D341Med (cell line): ENCODE measurements at places on chromosomes 1 and 21.

- DNase-seq = no peak
Observed at GRCh38 chr1:221574529-221574928, 167.4 kb downstream of the DUSP10 start.

DNA sequence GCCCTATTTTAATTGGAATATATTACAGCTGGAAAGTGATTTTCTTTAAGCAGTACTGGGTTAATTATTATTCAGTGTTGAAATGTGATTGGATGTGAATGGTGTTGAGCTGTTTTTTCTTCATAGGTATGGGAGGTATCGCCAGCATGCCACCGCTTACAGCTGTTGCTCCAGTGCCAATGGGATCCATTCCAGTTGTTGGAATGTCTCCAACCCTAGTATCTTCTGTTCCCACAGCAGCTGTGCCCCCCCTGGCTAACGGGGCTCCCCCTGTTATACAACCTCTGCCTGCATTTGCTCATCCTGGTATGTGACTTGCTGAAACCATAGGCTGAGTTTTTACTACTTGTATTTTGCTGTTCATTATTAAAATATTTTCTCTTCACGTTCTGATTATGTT lies 107.7 kb downstream of the ITSN1 start:
- no peak for DNase-seq

DNA sequence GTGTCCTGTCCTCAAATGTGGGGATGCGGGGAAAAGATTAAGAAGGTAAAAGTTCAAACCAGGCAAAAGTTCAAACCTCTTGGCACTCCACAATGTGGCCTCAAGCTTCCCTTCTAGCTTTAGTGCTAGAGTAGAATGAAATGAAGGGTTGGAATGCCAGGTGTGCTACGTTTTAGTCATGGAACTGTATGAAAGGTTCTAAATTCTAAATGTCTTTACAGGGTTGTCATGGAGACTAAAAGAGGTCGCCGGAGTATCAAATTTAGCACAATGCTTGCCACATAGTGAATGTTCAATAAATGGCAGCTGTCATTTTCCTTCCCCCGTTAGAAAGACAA lies 57.2 kb upstream of the LRRC8D start:
- DNase-seq = no peak

GRCh38 chr1:206556047-206556749 lies 48.9 kb downstream of the RASSF5 start:
- DNase-seq = no peak

DNA sequence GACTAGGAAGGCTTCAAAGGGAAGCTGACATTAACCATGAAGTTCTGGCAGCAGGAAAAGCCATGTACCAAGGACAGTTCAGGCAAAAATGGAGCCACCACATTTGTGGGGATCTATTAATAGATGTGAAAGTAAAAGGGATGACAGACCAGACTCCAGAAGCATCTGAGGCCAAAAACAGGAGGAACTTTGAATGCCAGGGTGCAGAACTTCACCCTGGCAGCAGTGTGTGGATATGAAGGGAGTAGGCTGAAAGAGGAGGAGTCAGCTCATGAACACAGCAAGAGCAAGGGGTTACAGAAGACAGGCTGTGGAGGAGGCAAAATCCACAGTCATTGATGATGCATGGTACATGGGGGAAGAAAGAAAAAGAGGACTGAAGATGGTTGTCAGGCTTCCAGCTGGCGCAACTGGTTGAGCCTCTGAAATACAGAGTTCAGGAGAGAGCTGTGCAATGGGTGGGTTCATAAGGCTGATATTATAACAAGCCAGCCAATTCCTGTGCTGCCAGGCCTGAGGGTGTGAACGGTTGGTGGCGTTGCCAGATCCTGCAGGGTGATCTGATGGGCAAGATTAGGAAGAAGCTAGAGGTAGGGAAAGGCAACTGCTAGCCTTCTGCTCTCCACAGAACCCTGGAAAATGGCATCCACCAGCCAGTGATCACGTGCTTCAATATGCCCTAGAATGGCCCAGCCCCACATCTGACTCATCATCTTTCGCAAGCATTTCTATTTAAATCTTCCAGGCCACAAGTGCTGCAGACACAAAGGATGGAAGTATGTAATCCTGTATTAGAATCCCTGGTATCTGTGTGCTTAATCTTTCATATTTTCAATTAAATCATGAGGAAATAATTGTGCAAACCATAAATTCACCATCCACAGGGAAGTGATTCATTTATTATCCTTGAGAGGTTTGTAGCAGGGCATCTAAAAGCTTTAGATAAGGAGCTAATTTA lies 81.9 kb downstream of the SLC25A24 start:
- no peak for DNase-seq

- no peak for DNase-seq
Observed at GRCh38 chr1:236259043-236259442, 22.7 kb downstream of the ERO1B start.

DNA sequence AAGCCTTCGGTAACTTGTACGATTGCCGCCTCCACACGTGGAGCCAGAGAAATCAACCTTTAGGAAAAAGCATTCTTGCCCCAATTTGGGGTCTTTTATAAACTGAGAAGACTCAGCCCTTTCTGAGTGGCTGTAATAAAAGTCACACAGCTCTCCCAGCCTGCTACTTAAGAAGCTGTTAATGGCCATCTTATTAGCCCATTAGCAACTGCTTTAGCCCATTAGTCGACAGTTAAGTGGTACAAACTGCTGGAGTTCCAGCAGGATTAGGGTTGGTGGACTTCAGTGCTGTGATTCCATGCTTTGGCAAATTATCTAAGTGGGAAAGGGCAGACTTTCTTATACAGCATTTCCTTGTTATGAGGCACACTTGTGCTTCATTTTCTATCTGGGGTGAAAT lies 461.3 kb downstream of the RPS6KC1 start:
- no peak for DNase-seq

GRCh38 chr1:162732566-162733335 lies 57.8 kb upstream of the HSD17B7 start:
- no peak for DNase-seq

DNA sequence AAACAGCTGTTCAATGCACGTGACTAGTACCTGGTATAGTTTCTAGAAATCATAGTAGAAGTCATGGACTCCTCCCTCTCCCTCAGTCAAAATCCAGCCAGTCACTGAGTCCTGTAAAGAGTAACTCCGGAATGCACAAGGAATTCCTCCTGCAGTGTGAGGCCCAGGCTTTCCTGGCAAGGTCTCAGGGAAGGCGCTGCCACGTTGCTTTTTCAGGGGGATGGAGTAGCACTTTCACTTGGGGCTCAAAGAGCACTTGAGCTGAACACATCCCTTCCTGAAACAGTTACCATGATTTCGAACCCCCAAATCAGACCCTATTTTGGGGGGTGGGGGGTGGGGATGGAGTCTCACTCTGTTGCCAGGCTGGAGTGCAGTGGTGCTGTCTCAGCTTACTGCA lies 26.4 kb upstream of the LRRC8D start:
- DNase-seq = no peak

GRCh38 chr1:188444526-188444925 lies 1615.8 kb downstream of the PLA2G4A start:
- no peak for DNase-seq

DNA sequence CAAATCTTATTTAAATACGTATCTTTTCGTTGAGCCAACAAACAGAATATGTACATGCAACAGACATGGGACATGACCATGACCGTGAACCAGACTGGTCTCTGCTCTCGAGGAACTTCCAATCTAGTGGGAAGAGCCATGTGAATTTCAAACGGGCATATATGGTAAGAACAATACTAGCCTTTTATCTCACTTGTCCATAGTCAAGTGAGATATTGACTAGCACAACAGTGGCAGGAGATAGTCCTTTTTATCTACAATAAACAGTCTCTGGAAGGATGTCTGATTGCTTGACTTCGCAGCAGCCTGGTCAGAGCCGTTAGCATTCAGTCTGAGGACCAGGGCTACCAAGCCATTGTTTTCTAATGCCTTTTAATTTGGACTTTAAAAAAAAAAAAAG lies 12.6 kb upstream of the PLA2G2C start:
- DNase-seq = no peak

DNA sequence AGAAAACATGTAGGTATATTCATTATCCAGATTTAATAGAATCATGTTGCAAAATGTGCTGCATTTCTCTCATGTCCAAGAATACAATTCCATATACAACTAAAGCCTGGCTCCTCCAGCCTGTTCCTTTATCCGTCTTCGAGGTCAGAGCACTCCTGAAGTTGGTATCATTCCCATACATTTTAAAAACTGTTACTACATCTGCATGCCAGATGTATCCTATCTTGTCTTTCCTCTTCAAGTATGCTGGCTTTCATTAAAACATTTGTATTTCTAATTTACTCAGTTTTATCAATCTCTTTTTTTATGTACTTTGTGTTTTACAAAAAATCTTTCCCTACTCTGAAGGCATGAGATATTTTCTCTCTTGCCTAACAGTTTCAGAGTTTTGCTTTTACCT lies 536.6 kb upstream of the USP24 start:
- no peak for DNase-seq

DNA sequence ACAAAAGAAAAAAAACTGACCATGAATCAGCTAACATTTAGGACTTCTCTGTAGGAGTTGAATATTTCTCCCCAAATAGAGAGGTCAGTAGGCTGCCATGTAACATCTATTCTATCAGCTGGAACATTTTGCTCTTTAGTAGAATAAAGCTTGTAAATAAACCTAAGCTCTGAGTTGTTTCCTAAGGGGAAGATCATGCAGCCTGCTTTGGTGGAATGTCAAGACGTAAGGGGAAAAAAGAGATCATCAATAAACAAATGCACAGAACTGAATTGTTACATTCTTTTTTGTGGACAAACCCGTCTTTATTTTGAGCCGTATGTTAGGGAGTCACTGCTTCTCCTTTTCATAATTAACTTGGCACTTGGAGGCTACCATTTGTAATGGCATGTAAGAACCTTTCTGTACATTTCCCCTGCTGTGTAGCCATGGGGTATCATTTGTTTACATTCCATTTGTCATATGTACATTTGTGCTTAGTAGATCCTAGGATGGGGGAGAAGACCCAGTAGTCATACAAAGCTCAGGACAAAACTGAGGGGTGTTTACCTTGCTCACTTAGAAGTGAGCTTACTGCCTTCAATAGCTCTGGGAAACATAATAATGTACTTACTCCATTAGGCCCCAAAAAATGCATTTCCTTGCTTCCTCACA lies 10.8 kb upstream of the PALMD start:
- no peak for DNase-seq

- DNase-seq = no peak
Observed at GRCh38 chr1:204751480-204751879, 65.9 kb upstream of the LRRN2 start.

GRCh38 chr1:15346346-15347030 lies 63.2 kb upstream of the EFHD2 start:
- DNase-seq = no peak

DNA sequence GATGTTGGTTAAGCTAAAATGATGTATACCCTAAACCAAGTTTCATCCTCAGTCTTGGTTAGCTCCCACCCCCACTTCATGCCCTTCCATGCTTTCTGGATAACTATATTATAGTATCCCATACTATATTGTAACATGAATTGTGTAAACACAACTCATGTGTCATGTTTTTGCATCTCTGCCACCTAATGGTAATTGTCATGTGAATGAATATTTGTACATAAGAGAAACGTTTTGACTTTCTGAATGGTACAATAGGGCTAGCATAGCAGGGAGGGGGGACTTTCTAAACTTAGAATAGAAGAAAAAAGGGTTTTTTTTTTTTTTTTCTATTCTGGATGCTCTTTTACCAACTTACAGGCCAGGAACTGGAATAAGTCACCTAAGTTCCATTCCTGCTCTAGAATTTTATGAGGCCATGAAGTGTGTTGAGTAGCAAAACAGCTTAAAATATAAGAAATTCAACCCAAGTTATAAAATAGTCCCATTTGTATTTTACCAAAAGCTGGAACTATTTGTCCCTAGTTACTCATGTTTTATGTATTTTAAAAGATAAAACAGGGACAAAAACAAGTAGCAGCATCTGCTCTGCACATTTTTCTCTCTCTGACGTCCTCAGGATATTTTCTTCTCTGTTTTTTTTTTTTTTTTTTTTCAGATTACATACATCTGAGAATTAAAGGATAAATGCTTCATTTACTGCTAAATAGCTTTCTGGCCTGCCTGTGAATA lies 77.4 kb downstream of the HLX start:
- DNase-seq = no peak

DNA sequence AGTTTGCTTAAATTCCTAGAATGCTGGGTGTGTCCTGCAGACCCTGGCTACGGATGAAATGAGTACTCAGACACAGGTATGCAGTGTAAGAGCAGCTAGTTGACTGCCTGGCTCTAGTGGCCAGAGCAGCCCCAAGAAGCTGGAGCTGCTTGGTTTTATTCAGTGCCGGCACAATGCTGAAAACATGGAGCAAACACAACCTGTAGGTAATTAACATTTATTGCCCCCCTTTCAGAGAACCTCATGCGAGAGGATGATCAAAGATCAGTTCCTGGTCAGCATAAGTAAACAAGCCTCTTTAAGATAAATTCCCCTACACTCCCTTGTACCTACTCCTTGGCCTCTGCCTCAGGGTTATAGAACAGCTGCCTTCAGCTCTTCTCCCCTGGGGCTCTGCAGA lies 43.2 kb downstream of the MRPS6 start:
- DNase-seq = no peak

GRCh38 chr1:109391157-109391556 lies 6.6 kb downstream of the SORT1 start:
- no peak for DNase-seq

- DNase-seq = no peak
Observed at GRCh38 chr1:176198413-176198812, 8.7 kb downstream of the COP1 start.
